ENCODE measurements at places on chromosomes 3 and 15.

DNA sequence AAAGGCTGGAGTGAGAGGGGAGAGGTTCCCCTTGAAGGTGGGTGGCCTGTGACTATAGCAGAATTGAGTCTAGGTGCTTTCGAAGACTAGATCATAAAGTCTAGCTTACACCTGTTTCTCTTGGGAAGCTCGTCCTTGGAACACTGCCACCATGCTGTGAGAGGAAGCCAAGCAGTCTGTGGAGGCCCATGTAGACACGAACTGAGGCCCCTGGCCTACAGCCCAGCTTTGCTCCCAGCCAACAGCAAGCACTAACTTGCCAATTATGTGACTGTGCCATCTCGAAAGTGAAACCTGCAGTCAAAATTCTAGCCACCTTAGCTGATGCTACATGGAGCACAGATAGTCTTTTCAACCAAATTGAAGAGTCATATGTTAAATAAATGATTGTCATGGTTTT is 190.5 kb upstream of the NECTIN3 start:
- peak; percentile 66 for DNase-seq

DNA sequence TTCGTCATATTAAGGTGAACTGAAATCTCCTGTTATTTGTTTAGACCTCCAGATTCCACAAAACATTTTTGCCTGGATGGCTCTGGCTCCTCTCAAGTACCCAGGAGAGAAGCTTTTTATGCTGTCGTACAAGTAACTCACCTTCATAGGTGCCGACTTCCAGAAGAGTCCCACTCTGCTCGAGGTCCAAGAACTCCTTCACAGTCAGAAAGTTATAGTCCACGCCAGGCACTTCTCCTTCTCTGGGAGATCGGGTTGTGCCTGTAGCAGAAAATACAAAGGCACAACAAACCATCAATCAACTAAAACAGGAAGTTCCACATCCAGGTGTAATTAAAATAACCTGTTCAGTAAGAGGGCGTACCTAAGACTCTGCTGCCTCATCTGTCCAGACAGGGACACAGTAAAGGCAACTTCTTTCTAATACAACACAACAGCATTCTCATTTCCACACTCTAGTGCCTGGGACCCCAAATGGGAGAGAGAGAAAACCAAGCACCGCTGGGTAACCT is 545.3 kb downstream of the MAGI1 start:
- no peak for DNase-seq

DNA sequence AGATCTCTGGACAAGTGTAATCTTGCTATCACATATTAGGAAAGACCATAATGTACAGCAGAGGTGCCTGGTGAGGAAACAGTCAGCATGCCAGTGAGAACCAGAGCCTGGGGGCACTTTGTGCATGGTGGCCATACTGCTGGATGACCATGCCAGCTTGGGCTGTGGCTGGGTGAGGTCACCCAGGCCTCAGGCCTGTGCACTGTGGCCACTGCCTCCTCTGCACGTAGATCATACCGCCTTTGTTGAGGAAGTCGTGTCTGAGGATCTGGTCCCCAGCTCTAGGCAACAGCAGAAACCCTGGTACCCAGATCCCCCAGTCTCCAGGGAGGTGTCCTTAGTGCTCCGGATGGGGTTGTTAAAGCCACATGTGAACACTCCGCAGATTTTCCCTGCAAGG is 38.9 kb downstream of the ZNF710 start:
- DNase-seq, result no peak

DNA sequence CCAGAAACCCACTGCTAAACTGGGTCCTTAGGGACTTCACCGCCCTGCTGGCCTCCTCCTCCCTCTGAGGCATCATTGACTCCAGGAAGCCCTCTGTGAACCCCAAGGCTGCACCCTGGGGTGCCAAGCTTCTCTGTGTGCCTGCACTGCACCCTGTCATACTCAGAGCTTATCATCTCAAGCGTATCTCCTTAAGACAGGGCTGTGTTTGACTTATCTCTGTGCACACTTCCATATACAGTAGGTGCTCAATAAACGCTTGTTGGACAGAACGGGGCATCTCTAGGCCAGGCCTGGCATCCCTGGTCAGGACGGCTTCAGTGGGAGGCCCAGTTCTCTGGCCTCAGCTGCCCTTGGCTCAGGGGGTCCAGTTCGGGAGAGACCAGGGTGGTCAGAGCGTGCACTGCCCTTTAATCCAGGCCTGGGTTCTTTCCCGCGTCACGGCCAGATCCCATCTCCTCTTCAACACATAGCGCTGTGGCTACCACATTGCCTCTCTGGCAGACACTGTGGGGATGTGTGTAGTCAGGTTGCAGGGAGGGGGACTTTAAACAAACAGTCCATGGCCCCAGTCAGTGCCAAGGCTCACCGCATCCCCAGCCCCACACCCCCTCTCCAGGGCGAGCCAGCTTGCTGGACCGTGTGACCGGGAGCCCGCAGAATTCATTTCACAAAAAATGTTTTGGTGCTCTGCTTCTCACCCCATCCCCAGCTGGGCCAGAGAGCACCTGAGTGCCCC is 33.4 kb downstream of the MAGEF1 start:
- DNase-seq, result no peak

DNA sequence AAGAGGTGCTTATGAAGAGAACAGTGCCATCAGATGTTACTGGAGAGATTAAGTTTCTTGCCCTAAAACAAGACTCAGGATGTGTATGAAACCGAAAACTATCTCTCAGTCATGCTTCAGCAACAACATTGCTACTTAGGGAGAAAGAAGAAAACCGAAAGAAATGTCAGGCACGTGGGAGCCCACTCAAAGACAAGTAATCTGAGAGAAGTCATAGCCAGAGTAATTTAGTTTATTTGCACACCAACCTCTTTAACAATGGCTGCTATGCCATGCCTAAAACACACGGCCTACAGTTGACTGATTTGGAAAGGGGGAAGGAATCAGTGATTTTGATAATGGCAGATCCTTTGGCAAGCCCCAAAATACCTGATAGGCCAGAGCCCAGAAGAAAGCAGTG is 162.9 kb downstream of the TIGIT start:
- DNase-seq, result no peak

DNA sequence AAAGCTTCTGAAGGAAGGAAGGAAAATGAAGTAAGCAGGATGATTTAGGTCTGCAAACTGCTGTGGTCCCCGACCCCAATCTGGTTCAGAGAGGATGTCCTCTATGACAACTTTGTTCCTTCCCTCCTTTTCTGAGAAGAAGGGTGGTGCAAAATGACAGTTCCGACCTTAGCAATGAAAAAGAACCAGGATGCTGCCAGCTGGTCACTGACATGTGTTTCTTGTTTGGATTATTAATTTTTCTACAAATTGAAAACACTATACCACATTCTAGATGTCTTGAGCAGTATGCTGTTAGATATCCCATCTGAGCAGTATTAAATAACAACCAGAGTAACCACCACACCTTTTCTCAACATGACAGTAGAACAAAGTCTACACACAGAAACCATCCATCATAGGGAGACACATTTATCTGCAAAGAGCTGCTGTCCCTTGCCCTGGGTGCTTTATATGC is 27.5 kb downstream of the CDCP1 start:
- DNase-seq, result no peak

DNA sequence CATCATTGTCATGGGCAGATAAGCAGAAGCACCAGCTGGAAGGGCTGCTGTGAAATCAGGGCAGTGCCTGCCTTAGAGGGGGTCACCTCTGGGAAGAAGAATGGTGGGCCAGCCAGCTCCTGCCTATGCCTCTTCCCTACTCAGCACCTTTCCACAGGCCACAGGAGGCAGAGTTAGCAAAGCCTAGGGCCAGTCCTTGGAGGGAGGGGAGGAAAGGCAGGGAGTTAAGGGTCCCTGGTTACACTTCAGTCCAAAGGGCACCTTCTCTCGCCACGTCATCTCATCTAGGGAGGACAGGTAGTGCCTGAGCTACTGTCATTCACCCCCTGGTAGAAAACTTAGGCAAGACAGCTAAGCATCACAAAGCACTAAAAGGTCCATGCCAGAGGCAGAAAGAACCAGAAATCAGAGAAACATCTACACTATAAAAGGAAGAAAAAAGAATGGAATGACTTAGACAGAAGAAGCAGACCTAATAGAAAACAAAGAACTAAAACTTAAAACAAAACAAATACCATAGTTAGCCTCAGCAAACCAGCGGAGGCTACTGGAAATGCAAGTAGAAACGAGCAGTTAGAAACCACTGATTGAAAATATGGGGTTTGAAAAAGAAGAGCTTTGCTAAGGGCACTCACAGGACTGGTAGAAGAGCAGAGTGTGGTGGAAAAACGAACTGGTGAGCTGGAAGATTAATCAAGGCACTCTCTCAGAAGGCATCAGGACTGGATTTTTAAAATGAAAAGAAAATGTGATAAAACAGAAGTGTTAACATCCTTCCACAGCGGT is 84.2 kb downstream of the OSBPL10 start:
- no peak for DNase-seq

GRCh38 chr15:63210151-63211091 is 21.0 kb downstream of the RAB8B start:
- DNase-seq, result no peak

DNA sequence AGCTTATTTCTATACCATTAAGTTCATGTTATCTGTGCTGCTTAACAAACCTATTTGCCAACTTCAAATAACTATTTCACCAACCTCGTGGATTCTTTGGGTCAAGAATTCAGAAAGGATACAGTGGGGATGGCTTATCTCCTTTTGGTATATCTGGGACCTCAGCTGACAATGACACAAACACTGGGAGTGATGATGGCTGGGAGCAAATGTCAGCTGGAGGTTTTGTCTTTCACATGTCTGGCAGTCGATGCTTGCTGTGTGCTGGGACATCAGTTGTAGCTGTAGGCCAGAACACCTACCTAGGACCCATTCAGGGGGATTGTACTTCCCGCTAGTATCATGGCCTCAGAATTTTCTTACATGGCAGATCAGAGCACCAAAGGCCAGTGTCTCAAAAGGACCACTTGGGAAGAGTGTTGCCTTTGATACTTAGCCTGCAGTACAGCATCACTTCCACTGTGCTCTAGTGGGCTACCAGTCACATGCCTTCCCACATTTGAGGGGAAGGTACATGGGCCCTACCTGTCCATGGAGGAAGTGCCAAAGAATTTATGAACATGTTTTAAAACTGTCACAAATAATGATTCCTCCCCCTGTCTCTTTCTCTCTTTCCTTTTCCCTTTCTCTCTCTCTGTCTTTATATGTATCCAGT is 23.7 kb upstream of the FAM98B start:
- DNase-seq, result no peak

- DNase-seq, result no peak
Observed at GRCh38 chr15:89104172-89104564, 15.9 kb downstream of the ABHD2 start.

GRCh38 chr15:95733931-95734330 is 596.6 kb upstream of the NR2F2 start:
- DNase-seq, result no peak

DNA sequence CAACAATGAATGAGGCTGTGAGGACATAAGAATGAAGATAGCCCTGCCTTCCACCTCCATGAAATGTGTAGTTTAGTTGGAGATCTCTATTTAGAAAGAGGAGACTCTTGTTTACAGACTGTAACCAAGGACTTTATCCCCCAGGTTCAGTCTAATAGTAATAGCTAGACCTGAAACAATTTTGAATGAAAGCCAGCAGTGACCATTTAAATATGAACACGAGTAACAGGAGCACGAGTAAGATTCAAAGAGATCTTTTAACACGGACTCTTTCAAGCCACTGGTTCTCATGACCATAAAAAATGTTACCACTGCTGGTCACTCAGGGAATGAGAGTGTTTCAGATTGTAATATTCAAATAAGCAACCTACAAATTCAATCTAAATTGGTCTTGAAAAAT is 123.1 kb downstream of the FMN1 start:
- no peak for DNase-seq

DNA sequence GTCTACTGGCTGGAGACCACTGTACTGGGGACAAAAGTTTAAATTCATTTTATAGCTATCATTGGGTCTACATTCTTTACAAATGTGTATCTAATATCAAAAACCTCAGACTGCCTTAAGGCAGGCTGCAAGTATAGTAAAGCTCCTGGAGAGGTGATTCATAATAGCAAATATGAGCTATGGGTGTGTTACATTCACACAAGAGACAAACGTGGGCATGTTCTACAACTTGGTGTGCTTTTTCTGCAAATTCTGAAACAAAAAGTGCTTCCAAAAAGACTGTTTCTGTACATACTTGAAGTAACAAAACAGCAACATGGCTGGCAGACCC is 1101.4 kb downstream of the ROBO1 start:
- DNase-seq, result peak; percentile 36

DNA sequence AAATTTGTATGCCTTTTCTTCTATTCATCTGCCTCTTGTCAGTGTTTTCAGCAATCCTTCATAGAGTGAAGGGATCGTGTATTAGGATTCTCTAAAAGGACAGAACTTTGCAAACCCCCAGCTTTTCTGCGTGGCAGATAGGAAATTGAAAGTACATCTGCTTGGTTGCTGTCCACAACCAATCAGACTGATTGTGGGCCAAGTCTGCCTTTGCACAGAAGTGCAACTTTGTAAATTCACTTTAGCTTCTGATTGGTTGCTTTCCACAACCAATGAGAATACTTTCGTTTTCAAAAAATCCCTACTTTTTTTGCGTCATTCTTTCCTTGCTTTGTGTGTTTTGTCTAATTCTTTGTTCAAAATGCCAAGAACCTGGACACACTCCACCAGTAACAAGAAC is 847.4 kb downstream of the FHIT start:
- no peak for DNase-seq

DNA sequence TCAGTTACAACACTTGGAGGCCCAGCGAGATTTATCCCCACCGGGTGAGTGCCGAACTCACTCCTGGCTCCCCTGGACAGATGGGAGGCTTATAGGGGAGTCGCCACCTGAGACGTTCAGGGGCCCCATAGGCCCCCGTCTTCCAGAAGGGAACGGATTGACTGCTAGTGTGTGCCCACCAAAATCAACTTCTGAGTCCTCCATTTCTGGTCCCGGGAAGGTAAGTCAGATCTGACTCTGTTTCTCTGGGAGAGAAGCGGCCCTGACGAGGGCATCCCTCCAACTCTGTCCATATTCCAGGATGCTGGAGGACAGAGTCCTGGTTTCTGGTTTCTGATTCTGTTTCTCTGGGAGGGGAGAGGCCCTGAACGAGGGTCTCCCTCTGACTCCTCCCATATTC is 44.3 kb downstream of the ZBTB11 start:
- no peak for DNase-seq

DNA sequence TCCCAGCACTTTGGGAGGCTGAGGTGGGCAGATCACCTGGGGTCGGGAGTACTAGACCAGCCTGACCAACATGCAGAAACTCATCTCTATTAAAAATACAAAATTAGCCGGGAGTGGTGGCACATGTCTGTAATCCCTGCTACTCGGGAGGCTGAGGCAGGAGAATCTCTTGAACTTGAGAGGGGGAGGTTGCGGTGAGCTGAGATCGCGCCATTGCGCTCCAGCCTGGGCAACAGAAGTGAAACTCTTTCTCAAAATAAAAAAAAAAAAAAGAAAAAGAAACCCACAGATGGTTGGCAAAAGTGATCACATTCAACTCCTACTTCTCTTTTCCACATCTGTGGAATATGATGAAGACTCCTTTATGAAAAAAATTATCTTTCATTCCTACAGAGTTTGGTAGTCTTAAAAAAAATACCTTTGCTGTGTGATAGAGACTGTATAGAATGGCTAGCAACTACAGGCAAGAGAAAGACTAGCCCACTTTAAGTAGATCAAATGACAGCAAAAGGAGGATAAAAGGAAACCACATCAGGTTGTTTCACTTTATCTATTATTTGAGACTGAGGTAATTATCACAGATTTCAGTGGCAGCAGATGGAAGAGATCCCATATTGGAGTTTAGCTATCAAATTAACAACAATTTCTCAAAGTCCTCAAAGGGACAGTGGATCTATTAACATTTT is 172.9 kb upstream of the TSPAN3 start:
- DNase-seq, result no peak
